ENCODE measurements at places on chromosomes 1 and 21.

- DNase-seq, result no peak
Measured at GRCh38 chr1:153490272-153491051, 30.0 kb upstream of the S100A7 start.

GRCh38 chr1:211739671-211740411 is 64.4 kb upstream of the NEK2 start:
- no peak for DNase-seq

GRCh38 chr1:61244114-61244513 is 161.8 kb downstream of the NFIA start:
- DNase-seq, result no peak

- DNase-seq, result peak; percentile 24
Measured at GRCh38 chr1:172398970-172399755, 21.3 kb upstream of the C1orf105 start.

DNA sequence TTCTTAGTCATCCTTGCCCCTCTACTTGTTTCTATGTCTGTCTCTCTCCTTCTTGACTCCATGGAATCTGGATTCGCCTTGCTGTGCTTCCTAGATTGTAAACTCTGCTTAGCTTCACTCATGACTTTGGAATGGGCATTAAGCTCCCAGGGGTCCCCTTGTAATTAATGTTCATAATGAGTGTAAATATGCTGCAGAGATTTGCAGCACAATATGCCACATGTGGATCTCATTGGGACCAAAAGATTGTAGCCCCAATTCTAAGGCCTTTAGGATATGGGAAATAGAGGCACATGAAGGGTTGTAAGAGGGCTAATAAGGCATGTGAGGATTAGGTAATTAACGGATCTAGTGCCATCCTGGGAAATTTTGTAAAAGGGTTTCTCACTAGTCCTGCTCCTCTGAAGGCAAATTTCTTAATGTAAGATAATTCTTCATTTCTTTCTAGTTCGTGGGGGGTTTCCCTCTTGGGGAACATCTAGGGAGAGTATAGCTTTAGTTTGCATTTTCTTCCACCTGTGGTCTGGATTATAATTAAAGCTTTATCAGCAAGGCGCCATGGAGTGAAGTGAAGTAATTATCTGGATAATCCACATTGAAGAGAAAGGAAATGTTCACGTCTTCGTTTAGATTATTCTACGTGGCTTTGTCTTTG is 659.2 kb upstream of the PLXNA2 start:
- DNase-seq, result no peak

- no peak for DNase-seq
Measured at GRCh38 chr1:185803241-185803640, 69.0 kb downstream of the HMCN1 start.

DNA sequence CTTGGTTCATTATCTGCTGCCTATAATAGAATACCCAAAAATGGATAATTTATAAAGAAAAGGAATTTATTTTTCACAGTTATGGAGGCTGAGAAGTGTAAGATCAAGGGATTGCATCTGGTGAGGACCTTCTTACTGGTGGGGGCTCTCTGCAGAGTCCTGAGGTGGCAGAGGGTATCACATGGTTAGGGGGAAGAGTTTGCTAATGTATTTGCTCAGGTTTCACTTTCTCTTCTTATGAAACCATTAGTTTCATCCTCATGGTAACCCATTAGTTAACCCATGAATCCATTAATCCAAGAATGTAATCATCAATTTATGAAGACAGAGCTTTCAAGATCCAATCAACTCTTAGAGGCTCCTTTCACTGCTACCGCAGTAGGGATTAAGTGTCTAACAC is 120.6 kb downstream of the DNM3 start:
- DNase-seq, result no peak

- DNase-seq, result no peak
Measured at GRCh38 chr1:198856601-198857000, 217.8 kb downstream of the PTPRC start.

- no peak for DNase-seq
Measured at GRCh38 chr1:244830639-244831038, 4.8 kb upstream of the COX20 start.

- no peak for DNase-seq
Measured at GRCh38 chr21:42925114-42925926, at the start of gene ERVH48-1. Gene ERVH48-1, minus strand, starts transcription at chr21:42925630. Its CDS starts 6,624 bp downstream, at chr21:42919006.

GRCh38 chr1:246506367-246506673 is 759 bp downstream of the SMYD3 start:
- no peak for DNase-seq

- DNase-seq, result no peak
Measured at GRCh38 chr1:246297279-246298265, 209.5 kb downstream of the SMYD3 start.

- no peak for DNase-seq
Measured at GRCh38 chr1:198638894-198639635, at the start of gene PTPRC. Gene PTPRC, plus strand, starts transcription at chr1:198639040. Its CDS starts 229 bp downstream, at chr1:198639269.

- DNase-seq, result no peak
Measured at GRCh38 chr1:27372808-27373690, 1.6 kb downstream of the FCN3 start.

- DNase-seq, result no peak
Measured at GRCh38 chr1:59730759-59731478, 83.8 kb upstream of the HOOK1 start.

DNA sequence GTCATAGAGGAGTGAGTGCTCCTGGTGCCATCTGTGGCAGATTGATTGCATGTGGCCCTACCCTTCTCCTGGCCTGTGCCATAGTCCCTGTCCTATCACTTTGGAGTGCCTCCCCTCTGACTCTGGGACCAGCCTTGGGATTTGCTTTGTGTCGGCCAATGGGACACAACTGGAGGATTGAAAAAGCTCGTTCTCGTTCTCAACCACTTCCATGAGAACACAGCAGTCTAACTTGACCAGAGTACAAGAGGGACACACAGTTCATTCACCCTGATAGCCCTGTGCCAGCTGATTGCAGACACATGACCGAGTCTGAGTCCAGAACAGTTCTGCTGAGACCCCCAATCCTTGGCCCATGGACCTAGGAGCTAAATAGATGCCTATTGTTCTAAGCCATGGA is 47.8 kb downstream of the C1orf198 start:
- no peak for DNase-seq

DNA sequence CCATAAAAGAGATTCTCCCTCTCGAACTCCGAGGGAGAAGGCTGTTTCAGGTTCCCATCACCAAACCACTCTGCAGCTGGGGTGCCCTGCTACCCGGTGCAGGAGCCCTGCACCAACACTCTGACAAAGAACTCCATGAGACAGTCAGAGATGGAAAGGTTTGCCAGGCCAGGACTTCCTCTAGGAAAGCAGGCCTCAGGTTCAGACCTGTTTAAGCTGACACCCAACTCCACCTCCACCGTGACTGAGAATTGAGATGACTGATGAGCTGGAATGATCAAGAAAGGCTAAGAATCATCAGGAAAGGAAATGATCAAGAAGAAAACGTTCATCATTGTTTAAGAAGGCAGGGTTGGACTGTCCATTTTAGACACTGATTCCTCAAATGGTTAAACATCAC is 46.2 kb upstream of the KCNE1 start:
- DNase-seq, result no peak

- DNase-seq, result peak; percentile 56
Measured at GRCh38 chr1:21293537-21294265, 3.4 kb upstream of the ECE1 start.

DNA sequence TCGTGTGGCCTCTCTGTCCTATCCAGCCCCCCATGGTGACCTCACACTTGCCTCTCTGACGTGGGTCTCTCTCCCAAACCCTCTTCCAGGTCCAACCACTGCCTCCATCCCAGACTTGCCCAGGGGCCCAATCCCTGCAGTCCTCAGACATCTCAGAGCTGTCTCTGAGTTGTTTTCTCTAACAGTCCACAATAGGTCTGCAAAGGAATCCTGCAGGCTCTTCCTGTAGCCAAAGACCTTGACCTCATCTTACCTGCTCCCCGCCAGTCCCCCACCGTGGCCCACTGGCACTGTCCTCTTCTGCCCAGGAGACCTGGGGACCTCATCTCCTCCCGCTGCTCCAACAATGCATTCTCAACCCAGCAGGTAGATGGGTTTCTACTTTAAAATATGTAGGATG is 10.0 kb downstream of the RNF187 start:
- DNase-seq, result no peak

DNA sequence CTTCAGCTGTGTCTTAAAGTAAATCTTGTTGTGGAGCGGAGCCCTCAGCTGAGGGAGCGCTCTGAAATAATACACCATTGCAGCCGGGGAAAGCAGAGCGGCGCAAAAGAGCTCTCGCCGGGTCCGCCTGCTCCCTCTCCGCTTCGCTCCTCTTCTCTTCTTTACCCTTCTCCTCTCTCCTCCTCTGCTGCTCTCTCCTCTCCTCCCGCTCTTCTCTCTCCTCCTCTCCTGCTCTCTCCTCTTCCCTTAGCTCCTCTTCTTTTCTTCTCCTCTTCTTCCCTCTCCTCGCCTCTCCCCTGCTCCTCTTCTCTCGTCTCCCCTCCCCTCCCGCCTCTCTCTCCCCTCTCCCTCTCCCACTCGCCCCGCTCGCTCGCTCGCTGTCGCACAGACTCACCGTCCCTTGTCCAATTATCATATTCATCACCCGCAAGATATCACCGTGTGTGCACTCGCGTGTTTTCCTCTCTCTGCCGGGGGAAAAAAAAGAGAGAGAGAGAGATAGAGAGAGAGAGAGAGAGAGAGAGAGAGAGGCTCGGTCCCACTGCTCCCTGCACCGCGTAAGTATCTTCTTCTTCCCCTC is at the start of gene PROX1:
PROX1 (plus strand) TSS at position 47 of the 580 bp plus-strand sequence. CDS start 8,563 bp downstream, outside the sequence.
- DNase-seq, result no peak

DNA sequence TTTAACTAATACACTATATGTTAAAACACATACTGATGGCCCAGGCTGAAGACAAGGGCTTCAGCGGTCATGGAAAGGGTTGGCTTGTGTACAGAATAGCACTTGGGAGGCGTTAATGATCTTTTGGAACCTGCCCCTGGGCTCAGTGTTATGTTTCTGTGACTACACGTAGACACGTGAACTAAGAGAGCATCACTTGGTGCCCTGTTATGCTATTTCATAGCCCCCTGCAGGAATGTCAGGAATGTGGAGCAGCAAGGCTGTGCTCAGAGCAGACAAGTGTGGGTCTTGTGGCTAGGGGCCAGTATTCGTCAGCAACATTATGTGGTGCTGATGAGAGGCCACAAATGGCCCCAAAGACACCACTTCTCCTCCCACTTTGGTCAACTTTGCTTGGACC is 132.4 kb downstream of the MAP3K21 start:
- no peak for DNase-seq

DNA sequence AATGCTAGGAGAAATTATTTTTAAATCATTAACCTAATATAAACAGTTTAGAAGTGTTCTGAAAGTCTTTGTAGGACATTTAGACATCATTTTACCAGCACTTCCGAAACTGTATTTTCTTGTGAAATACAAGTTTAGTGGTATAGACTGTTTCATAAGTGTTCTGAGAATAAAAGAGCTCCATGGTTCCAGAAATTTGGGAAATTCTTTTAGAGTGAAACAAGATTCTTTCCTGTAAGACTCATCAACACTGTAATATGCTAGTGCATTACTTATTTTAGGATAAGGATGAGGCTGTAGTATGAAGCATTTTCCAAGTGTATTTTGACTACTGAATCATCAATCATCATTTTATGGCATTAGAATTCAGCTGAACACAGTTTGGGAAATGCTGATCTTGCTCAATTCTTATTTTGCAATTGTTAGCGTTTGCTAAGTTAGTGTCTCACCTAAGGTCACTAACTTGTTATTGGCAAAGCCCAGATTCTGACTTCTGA is 73.4 kb downstream of the CEP350 start:
- no peak for DNase-seq

GRCh38 chr1:171107262-171107940 is 16.7 kb downstream of the FMO3 start:
- DNase-seq, result no peak

DNA sequence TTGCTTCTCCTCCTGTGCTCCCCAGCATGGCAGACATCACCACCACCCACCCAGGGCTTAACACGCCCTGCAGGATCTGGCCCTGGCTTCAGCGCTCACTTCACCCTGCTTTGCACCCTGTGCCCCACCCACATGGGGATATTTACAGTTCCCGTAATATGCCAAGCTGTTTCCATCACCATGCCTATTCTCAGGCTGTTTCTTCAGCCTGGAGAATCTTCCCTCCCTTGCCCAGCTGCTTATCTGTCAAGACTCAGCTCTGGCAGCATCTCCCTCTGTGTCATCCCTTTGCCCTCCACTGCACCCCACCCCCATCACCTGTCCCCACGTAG is 3.6 kb upstream of the AHCYL1 start:
- DNase-seq, result no peak

GRCh38 chr1:67850611-67851075 is 17.4 kb upstream of the GNG12 start:
- DNase-seq, result no peak

GRCh38 chr1:52404975-52405338 is 555 bp downstream of the PRPF38A start:
- DNase-seq, result no peak

GRCh38 chr1:38173157-38173831 is 126.7 kb upstream of the POU3F1 start:
- no peak for DNase-seq

GRCh38 chr1:204323887-204324286 is 35.8 kb downstream of the PLEKHA6 start:
- no peak for DNase-seq
